ENCODE measurements at places on chromosomes 16 and 17. TPM values are rescaled to one million over a fixed set of nuclear protein-coding genes. Genes with fewer than 3 reads are reported as not detected.

C17orf107 gene
- total RNA-seq, result 5.7 TPM

PRDM7 gene
- total RNA-seq, result not detected

GNGT2 gene
- total RNA-seq, result not detected

CRISPLD2 gene
- total RNA-seq, result 65.7 TPM

SOX8 gene
- under 0.01 TPM for total RNA-seq

KIF2B gene
- total RNA-seq, result not detected

CACNA1H gene
- total RNA-seq, result 8.7 TPM

PLCG2 gene
- 0.18 TPM for total RNA-seq

UTS2R gene
- total RNA-seq, result not detected

KRT27 gene
- total RNA-seq, result not detected

C16orf86 gene
- 12.4 TPM for total RNA-seq

ICAM2 gene
- 0.18 TPM for total RNA-seq

SPATA32 gene
- not detected for total RNA-seq

CD300LG gene
- total RNA-seq, result not detected

ARL5C gene
- not detected for total RNA-seq

TP53 gene
- total RNA-seq, result 33.0 TPM

AOC3 gene
- not detected for total RNA-seq

GOT2 gene
- total RNA-seq, result 97.1 TPM

RHBDF1 gene
- 70.3 TPM for total RNA-seq

ELMO3 gene
- 0.58 TPM for total RNA-seq

BAHCC1 gene
- 6.3 TPM for total RNA-seq

DECR2 gene
- total RNA-seq, result 18.2 TPM

EVI2B gene
- total RNA-seq, result 1.7 TPM

BANP gene
- 13.3 TPM for total RNA-seq

CDK5R1 gene
- 0.89 TPM for total RNA-seq

CDH5 gene
- total RNA-seq, result not detected

CBX8 gene
- total RNA-seq, result 10.3 TPM

MFAP4 gene
- total RNA-seq, result 73.0 TPM

TP53TG3D gene
- 0.71 TPM for total RNA-seq

CA4 gene
- total RNA-seq, result not detected

HEATR9 gene
- not detected for total RNA-seq

SKAP1 gene
- total RNA-seq, result not detected

FAM171A2 gene
- total RNA-seq, result 2.1 TPM

All from myometrial cell (primary cell).